ENCODE measurements at places on chromosomes 1 and 21. TPM values are rescaled to one million over a fixed set of nuclear protein-coding genes. Genes with fewer than 3 reads are reported as not detected.

The S100B gene
- total RNA-seq = 1.7 TPM

The SLC35D1 gene
- 3.3 TPM for total RNA-seq

- no peak for DNase-seq
These were observed 8.2 kb downstream of the TBX15 start for GRCh38 chr1:118979754-118980575.

- peak; percentile 20 for DNase-seq
These were observed 85.4 kb upstream of the TIAM1 start for GRCh38 chr21:31429506-31429905.

DNA sequence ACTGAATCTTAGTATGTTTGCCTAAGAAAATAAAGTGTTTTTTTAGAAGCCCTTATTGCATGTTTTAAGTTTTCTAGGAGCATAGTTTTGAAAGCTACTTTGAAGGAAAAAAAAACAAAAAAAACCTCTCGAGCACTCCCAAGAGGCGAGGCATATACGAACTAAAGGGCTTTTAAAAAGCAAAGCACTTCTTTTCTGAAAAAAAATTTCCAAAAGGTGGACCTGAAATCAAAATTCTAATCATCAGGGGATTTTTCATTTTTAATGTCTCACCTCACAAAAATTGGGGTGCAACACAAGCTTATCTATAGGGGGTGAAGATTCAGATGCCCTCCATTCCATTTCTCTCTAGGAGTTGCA lies 594 bp downstream of the GLMN start:
- no peak for DNase-seq

DNA sequence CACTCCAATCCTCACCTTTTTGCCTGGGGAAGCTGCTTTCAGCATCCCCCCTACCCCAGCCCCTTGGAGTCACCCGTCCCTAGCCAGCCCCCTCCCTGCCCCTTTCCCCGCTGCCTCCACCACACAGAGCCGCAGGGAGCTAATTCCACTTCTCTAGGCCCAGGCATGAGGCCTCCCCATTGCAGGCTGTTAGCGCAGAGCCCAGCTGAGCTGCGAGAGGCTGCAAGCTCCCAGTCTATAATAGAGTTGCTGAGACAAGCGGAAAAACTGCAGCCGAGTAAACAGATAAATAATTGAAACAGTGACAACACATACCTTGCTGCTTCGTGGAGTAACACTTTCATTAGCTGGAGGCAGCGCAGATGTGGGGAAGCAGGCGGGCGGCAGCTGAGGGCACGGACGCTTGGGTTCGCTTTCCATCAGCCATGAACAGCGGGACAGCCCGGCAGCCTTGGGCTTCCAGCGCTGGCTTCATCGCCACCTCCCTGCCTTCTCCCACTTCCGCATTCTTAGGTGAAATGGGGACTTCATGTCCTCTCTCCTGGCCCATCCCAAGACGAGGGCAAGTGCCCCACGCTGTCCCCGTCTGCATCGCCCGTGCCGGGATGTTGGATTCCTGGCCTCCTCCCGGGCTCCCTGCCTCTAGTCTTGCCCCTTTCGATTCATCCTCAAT lies 183.3 kb downstream of the IGSF21 start:
- peak; percentile 44 for DNase-seq

- no peak for DNase-seq
These were observed 499.6 kb upstream of the C1orf87 start for GRCh38 chr1:60573121-60573520.

Measured in heart left ventricle (tissue), 16 donors.